ENCODE measurements at places on chromosomes 7 and 10. TPM values are rescaled to one million over a fixed set of nuclear protein-coding genes. Genes with fewer than 3 reads are reported as not detected.

DNA sequence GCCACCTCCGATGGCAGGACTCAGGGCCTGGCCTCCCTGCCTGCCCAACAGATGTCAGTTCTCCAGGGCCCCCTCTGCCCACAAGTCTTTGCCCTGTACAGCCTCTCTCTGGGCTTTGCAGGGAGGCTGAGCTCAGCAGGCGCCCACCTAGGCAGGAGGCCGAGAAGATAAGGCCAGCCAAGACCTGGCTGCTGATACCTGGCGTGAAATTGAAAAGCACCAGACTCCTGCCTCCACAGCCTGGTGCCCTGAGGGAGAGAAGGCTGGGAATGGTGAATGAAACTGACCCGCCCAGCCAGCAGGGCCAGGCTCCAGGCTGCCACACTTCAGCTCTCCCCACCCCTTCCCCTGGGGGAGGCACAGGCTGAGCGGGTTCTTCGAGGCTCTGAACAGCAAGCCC, 145.8 kb downstream of the CDH23 start:
- no peaks in the 10 kb centered on the region for H3K36me3 ChIP-seq
- peaks cover 37% of the 10 kb centered on the region for H3K4me1 ChIP-seq
- DNase-seq, result no peak

GRCh38 chr7:118583641-118584040, 359.1 kb downstream of the ANKRD7 start:
- DNase-seq, result no peak
- no peaks in the 10 kb centered on the region for H3K27me3 ChIP-seq
- no peak overlapping the region for H3K4me3 ChIP-seq

DNA sequence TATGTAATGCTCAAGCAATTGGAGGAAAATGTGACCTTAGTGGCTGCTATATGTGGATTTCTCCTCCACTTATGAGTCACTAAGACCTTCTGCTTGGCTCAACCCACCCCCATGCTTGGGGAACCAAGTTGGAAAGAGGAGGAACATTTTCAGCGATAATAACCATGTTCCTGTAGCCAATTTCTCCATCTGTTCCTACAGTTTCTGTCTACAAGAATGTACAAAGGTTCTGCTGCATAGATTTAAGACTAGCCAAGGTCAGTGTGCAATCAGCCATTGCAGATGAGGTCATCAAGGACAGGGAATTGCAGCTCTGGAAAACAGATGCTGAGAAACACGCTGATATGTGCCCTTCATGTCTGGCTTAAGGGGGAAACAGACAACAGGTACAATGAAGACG, 5.6 kb upstream of the NRCAM start:
- no peak for DNase-seq
- H3K36me3 ChIP-seq, result no peaks in the 10 kb centered on the region
- no peak overlapping the region for H3K4me3 ChIP-seq
- peaks cover 4% of the 10 kb centered on the region for H3K4me1 ChIP-seq
- H3K27ac ChIP-seq, result no peak overlapping the region

- H3K36me3 ChIP-seq, result no peaks in the 10 kb centered on the region
- H3K27ac ChIP-seq, result no peak overlapping the region
- no peak overlapping the region for H3K4me3 ChIP-seq
Observed at GRCh38 chr7:155818154-155818819, 6.0 kb upstream of the SHH start.

DNA sequence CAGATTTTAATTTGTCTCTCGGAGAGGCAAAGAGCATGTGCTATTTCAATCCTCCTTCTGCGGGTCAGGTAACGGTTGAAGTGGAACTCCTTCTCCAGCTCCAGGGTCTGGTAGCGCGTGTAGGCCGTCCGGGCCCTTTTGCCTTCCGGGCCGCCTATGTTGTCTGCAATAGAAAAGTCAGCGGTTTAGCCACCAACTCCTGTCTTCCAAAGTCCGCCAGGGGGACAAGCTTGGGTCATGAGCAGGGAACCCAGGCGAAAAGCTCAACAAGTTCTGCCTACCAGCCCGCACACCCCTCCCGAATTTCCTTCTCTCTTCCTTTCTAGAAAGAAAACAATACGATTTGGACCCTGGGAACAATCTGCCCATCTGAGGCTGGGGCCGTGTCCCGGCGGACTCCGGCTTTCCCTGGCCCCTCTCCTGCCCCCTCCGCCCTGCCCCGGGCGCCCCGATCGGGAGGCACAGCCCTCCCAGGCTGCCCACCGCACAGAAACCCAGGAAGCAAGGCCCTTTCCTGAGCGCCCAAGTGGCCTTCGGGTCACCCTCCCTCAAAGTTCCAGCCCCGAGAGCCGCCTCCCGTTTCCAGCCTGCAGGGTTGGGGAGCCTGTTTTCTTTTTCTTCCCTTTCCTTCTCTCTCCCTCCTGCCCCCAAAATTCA, 1.4 kb downstream of the HOXA5 start:
- H3K4me1 ChIP-seq, result peaks cover 10% of the 10 kb centered on the region
- H3K4me3 ChIP-seq, result no peak overlapping the region
- no peaks in the 10 kb centered on the region for H3K36me3 ChIP-seq
- peak; percentile 73 for DNase-seq
- H3K27ac ChIP-seq, result no peak overlapping the region

Gene ADGRA1
- total RNA-seq, result not detected

Gene UPK3BL2
- total RNA-seq, result 0.21 TPM

Gene CLDN4
- not detected for total RNA-seq
